ENCODE measurements at places on chromosomes 1 and 21.

DNA sequence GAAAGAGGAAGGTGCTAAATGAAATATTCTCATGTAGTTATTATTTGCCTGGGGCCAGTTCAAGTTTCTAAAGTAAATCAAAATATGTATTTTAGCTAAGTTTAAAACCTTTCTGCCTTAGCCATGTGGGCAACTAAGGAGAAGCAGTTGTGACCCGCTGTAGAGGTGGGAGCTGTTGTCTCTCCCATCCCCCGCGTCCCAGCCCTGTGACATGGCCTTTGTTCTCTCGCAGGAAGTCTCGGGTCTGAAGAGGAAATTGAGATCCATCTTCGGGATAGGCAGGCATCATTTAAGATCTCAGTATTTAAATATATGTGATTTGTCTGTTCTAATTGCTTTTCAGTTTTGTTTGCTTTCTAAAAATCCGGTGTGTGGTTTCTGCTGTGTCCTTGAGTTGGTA lies 121.5 kb downstream of the CAMTA1 start:
- no peak for DNase-seq

GRCh38 chr1:201712387-201713085 lies 116.4 kb upstream of the IPO9 start:
- no peak for DNase-seq

DNA sequence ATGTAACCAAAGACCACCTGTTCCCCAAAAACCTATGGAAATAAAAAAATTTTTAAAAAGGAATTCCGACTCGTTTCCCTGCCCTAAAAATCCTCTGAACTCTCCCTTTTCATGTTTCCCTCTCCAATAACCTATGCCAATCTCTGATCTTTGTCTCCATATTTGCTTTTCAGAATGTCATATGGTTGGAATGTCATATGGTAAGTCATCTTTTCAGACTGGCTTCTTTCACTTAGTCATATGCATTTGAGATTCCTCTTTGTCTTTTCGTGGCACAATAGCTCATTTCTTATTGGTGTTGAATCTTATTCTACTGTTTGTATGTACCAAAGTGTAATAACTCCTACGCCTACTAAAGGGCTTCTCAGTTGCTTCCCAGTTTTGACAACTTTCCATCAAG lies 117.5 kb downstream of the BACH1 start:
- no peak for DNase-seq

DNA sequence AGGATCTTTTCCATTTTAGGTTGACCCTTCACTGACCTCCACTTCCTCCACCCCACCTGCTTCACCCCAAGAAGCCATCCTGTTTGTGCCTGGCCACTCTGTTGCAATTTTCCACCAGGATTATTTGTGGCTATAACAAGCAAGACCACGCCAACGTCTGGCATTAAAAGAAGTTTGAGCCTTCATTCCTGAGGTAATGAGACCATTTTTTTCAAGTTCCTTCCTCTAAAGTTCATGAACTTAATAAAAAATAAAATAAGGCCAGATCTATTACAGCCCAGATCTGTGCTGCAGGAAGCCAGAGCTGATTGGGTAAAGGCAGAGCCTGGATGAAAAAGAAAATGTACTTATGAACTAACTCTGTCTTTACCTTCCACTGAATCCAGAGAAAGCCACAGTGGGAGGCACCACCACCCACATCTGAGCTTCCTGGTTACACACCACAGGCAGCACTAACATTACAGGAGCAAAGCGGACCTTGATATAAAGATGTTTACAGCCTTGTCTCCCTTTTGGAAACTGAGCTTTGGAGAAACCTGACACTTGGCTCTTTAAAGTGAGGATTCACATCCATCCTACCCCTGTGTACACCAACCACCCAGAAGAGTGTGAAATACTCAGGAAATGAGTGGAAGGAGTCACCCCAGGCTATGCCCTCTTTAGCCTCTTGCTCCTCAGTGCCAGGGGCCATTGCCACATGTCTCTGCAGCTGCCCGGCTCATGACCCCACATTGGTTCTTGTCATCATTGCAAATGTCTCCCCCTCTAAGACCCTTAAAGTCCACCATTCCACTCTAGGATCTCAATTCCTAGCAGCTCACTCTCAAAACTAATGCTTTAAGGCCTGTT lies 293.6 kb downstream of the PLPP3 start:
- no peak for DNase-seq

DNA sequence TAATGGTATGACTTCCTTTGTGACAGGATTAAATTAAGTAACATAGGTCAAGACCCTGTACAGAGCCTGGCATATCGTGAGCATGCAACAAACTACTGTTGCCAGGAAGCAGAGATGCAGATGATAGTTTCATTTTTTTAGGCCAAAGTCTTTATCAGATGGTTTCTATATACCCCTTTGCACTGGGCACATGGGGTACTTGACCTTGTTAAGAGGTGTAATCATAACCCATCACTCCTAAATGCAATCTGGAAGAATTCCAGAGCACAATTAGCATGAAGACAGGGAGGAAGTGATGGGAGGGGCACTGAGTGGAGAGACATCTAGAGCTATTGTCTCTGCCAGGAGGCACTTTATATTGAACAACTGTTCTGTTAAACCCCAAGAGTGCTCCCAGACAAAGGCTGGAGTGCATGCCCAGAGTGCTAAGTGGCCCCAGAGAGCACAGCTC lies 22.1 kb downstream of the ZBTB17 start:
- DNase-seq, result no peak

DNA sequence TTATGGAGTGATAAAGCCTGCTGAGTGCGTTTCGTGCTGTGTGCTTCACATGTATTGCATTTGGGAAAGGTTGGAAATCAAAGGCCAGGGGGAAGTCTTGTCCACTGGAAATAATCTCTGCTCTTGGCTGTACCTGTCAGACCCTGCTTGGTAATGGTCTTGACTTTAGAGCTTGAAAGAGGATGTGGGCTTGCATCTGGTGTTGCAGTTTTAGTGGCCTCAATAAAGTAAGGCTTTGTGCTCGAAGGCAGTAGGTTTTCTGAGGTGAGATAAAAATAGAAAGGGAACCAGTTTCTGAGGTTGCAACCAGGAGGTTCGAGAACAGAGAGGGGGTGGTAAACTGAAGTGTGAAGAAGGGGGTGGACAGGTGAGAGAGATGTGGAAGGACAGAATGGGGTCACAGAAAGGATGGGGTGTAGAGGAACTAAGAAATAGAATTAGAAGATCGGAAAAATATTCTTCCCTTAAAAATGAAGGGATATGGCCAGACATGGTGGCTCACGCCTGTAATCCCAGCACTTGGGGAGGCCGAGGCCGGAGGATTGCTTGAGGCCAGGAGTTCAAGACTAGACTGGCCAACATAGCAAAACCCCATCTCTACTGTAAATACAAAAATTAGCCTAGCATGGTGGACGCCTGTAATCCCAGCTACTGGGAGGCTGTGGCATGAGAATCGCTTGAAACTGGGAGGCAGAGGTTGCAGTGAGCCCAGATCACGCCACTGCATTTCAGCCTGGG lies 1.5 kb downstream of the S100PBP start:
- DNase-seq, result peak; percentile 51

DNA sequence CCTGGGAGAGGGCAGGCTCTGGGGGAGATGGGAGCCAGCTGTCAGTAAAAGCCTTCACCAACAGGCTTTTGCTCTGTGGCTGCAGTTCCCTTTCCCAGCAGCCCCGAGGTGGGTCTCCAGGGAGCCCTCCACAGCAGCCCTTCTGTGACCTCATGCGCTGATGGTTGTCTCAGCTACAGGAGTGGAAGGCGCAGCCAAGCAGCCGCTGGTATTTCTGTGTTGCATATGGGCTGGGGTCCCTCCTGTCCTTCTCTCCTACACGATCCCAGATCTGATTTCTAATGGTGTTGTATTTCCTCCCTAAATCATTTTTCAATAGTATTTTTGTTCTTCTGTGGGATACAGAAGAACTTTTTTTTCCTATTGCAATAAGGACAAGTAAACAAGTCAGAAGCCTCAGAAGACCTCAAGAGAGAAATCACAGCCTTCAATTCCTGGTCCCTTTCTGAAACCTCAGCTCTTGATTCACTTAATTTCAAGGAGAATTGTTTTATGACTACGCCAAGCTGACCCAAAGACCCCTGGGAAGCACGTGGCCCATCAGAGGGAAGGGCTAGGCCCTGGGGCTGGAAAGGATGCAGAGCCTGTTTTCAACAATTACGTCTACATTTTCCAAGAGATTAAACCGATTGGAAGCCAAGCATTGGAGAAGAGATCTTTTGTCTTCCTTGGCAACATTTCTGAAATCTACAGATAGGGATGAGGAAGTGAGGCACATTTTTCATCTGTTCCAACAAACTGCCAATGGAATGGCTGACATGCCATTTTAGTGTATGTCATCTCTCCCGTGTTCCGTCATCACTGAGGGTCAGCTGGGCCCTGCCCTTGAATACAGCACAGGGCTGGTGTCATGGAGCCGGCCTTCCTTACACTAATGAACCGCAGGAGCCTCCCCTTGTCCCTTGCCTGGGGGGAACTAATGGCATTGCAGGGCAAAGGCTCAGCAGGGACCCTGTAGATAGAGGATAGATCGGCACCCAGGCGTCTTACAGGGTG lies 42.0 kb upstream of the SCCPDH start:
- DNase-seq, result no peak

GRCh38 chr1:189628857-189629256 lies 848.8 kb downstream of the BRINP3 start:
- no peak for DNase-seq

DNA sequence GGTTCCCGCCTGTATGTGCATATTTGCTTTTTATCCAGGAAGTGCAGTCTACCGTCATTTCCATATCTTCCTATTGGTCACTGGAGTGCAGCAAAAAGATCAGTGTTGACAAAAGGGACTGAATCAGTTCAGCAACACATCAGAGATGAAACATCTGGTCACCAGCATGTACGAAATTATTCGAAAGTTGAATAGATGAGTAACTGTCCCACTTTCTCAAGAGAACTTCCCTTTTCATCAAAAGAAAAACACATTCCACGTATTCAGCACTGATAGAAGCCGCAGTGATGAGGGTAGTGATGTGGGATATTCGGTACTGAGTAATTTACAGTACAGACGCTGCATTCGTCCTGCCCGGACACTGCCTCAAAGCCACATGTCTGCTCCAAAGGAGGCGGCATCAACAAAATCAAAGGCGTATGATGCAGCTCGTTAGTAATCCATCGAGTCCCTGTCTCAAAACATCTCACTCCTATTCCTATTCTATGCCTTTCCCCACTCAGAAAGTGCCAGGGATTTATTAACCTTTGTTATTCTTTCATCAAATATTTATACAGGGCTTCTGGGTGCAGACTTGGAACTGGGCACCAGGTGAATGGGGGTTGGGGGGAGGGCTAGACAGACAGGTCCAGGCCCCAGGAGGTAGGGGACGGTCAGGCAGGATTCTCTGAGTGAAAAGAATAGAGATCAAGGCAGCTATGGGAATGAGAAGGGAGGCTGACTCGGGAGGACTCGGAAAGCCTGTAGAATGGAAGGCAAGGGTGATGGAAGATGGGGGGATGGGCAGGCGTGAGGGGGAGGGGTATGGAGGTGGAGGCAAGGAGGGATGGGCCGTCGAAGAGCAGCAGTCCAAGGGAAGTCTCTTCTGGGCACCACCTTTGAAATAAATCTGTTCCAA lies 79.5 kb upstream of the SLC45A1 start:
- no peak for DNase-seq

- no peak for DNase-seq
Observed at GRCh38 chr1:24567792-24568388, 12.0 kb downstream of the NCMAP start.

DNA sequence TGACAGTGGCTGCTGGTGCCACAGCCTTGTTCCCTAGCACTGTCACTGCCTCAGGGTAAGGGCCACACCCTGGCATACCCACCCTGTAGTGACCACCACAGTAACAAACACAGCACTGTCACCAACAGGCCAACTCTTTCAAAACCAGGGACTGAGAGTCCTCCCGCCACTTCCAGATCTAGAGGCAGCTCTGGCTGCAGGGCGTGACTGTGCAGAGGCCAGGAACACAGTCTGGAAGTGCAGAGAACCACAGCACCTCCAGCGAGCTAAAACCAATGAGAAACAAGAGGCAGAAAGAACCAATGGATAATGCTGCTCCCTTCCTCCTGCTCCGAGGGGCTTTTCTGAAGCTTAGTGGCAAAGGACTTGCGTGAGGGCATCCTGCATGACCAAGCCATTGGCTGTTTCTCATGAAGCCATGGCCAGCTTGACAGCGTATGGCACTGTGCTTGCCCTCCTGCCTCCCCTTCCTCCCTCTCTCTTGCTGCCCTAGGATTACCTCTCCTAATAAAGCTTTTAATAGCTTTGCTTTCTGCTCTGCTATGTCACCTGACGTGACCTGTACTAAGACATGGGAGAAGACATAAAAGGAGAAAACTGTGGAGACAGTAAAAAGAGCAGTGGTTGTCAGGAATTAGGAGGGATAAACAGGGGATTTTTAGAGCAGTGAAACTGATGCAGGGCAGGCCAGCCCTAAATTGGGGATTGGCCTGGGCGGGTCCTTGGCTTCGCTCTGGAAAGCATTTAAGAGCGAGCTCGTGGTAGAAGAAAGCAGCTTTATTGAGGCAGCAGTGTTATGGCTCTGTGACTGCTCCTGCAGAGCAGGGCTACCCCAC lies 7.2 kb downstream of the PARP1 start:
- no peak for DNase-seq

DNA sequence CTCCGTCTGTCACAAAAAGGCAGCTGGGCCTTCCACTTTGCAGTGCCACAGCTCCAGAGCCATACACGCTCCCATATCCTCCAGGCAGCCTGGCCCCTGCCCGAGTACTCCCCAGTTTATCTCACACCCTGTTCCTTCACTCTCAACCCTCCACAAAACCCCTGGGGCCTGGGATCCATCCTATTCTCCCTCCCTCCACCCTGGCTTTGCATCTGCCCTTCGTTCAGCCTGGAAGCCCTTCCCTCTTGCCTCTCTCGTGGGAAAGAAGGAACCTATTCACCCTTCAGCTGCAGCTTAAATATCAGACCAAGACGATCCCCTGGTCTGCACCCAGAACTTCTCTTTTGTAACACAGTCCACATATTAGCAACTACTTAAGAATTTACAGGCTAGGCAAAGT lies 56.7 kb downstream of the CAMK2N1 start:
- no peak for DNase-seq

GRCh38 chr1:94389298-94389697 lies 28.9 kb upstream of the ABCD3 start:
- no peak for DNase-seq

- no peak for DNase-seq
Observed at GRCh38 chr1:197468543-197469175, 200.6 kb downstream of the CRB1 start.

DNA sequence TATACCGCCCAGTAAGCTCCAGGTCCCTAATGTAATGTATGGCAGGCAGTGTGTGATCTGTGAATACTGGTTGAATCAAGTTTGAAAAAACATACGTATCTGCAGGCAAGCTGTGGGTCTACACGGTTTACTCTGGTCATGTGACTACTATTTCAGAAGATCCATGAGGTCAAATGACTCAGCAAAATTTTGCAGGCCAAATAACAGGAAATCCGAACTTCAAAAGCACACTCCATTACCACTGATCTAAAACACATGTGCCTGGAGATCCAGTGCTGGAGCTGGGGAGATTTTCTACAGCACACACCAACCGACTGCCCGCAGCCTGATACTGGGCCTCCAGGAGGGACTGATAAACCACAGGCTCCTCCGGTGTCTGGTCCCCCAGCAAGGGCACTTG lies 64.5 kb upstream of the SLC44A3 start:
- DNase-seq, result no peak

GRCh38 chr21:35197992-35198431 lies 148.9 kb upstream of the RUNX1 start:
- no peak for DNase-seq

Data from CD8-positive, alpha-beta memory T cell (primary cell).